ENCODE measurements at places on chromosomes 2 and 18.

DNA sequence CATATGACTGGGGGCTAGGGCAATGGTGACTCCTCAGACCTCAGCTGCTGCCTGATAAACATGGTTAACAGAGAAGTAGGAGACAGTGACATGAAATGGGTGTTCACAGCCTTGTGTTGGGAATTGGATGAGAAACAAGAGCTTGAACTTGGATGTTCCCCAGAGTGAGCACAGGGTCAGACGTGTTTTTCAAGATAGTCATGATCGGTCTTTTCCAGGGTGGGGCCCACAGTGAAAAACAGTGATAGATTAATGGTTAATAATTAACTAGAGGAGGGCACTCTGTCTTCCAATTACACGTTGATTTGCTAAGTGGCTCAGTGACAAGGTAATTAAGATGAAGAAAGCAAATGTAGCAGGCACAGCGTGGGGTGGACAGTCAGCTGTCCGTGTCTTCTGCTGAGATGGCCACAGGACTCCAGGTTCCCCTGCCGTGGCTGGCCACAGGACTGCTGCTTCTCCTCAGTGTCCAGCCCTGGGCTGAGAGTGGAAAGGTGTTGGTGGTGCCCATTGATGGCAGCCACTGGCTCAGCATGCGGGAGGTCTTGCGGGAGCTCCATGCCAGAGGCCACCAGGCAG is at the start of gene UGT1A3:
Gene UGT1A3 (plus strand): TSS at position 320 of the 579 bp plus-strand sequence. CDS start 85 bp downstream, at position 405.
- no peak for DNase-seq

DNA sequence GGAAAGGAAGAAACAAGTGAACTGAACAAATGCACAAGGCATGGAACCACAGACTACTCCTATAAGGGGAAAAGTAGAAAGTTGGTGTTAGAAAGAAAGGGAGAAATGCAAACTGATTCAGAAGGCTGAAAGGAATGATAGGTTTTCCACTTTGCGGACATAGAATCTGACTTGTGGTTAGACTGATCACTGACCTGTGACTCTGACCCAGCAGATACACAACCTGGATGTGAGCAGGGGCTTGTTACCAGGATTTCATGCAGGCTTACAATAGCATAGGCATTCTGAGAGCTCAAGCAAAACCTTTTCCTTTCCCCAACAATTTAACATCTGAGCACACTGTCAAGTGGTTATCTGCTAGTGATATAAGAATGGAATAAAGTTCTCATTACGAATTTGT is 237.0 kb upstream of the CDH20 start:
- no peak for DNase-seq

DNA sequence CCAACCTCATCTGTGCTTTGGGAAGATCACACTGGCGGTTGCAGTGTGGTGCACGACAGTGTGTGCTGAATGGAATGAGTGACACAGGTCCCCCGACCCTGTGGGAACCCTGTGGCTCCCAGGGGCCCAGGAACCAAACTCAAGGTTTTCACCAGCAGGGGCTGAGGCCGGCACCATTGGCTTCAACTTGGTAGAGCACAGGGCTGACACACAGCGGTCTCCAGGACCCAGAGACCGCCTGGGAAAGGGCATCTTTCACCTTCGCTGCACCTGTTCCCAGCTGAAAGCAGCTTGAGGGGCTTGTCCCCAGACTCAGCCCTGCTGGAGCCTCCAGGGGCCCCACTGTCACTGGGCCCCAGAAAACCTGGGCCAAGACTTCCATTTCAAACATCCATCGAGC is 59.0 kb upstream of the ODC1 start:
- no peak for DNase-seq

- DNase-seq: no peak
These were observed 33.3 kb upstream of the NCK2 start for GRCh38 chr2:105711394-105711793.

- no peak for DNase-seq
These were observed 178.4 kb upstream of the TPO start for GRCh38 chr2:1234731-1235308.

- DNase-seq: no peak
These were observed 19.4 kb upstream of the RNF138 start for GRCh38 chr18:32072321-32072720.

- DNase-seq: no peak
These were observed 240.0 kb downstream of the RND3 start for GRCh38 chr2:150247481-150247880.

- DNase-seq: no peak
These were observed 298.6 kb upstream of the FAM98A start for GRCh38 chr2:33897741-33898140.

DNA sequence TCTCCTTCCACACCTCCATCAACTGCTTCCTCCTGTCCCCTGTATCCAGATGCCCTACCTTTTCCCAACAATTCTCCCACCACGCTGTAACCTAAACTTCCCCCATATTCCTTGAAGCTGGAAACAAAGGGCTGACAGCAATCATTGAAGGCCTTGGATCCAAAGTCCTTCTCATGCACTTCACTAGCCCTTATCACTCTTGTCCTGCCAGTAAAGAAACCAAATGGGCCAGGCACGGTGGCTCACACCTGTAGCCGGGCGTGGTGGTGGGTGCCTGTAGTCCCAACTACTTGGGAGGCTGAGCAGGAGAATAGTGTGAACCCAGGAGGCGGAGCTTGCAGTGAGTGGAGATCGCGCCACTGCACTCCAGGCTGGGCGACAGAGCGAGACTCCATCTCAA is 11.9 kb upstream of the ADNP2 start:
- DNase-seq: no peak

DNA sequence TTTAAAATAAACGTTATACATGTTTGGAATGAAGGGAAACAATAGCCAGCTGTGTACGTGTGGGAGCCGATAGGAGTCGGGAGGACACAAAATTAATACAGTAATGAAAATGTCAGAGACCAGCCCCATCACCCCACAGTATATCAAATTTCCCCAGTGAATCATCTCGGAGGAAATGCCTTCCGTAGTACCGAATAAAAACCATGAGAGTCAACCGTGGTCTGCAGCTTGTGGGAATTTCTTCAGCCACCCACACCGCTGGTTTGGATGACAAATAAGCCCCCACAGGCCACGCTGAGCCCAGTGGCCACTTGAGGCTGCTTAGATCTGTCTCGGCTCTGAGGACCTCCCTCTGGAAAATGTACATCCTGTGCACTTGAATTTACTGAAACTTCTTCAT is 133.7 kb downstream of the COL6A3 start:
- no peak for DNase-seq

GRCh38 chr2:79971807-79972206 is 332.7 kb downstream of the LRRTM1 start:
- no peak for DNase-seq

GRCh38 chr2:64220265-64220664 is 76.0 kb upstream of the PELI1 start:
- DNase-seq: no peak

GRCh38 chr2:74499267-74499939 is at the start of gene LBX2:
Gene LBX2, minus strand, starts transcription at chr2:74499603. Its CDS starts 66 bp downstream, at chr2:74499537.
- DNase-seq: no peak

DNA sequence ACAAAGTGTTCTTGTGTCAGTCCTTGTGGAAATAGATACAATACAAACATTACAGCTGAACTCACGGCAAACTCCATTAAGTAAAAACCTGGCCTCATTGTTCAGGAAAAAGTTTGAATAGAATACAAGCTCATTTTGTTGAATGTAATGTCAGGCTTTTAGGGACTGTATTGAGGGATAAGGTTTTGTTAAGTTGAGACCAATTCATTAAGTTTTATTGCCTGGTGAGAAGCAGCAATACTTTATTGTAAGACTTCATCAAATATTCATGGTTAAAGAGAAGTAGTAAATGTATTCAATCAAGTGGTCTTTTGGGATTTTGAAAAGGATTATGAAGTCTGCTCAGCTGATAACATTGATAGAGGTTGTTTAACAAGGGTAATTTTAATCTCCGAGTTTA is 35.4 kb upstream of the METAP1D start:
- no peak for DNase-seq

- no peak for DNase-seq
These were observed 105.7 kb downstream of the RDH14 start for GRCh38 chr2:18454692-18455235.

DNA sequence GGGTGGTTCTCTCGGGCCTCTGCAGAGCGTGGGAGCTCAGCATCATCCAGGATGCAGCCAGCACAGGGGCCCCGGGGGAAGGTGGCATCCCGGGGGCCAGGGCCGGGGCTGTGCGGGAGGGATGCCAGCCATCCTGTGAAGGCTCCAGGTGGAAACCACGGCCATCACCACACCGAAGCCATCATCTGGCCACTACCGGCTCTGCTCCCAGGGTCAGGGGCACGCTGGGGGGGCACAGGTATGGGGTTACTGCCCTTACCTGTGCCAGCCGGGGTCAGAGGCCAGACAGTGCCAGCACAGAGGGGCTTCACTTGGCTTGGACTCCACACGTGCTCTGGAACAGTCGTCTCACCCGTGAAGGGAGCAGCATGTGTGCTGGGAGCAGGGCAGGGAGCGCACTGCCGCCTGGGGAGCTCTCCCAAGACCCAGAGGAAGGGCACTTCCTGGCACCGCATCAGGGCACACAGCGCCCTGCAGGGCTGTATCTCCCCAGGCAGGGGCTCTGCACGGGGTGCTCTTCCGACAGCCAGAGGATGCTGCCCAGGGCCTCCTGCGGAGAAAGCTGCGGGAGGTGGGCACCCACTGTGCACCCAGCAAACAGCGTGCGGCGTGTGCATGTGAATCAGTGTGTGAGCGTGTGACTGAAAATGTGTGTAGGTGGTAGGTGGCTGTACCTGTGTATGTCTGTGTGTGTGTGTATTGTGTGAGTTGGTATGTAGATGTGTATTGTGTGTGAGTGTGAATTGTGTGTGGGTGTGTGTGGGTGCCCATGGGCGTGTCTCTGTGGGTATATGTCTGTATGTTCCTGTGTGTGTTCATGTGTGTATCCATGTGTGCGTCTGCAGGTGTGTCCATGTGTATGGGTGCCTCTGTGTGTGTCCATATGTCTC is 75.0 kb downstream of the PTGR3 start:
- no peak for DNase-seq

GRCh38 chr2:8575834-8576423 is 105.9 kb upstream of the ID2 start:
- no peak for DNase-seq

DNA sequence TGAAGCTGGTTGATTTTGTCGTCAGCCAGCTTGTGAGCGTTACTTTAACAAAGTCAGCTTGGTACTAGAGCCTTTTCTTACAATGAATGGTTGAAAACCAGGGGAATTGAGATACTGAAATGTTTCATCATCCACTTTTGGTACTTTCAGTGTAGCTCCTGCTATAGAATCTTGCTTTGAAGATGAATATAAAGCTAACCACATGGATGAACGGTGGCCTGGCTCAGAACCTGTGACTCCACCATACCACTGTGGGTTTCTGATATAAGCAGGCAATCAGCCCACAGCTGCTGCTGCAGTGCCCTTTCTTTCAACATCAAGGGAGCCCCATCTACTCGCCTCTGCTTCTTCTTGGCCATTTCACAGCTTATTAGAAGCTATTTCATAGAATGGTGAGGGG is 53.2 kb upstream of the GPR45 start:
- no peak for DNase-seq

DNA sequence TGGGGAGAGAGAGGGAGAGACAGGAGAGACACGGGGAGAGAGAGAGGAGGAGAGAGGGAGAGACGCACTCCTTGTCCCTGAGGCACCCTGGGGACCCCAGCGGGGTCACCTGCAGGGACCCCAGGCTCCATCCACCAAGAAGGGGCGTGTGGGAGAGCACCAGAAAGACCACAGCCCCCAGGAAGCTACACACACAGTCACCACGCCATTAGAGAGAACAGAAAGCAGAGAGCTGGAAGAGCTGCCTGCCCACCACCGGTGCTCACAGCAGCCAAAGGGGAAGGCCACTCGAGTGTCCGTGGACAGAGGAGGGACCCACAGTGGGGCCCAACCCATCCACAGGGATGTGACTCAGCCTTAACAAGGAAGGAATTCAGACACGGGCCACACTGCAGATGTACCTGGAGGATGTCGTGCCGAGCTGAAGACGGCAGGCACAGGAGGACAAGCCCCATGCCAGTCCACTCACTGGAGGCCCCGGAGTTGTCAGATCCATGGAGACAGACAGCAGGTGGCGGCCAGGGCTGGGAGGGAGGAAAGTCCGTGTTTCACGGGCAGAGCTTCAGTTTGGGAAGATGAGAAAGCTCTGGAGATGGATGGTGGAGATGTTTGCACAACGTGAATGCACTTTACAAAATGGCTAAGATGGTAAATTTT is 11.5 kb upstream of the NFATC1 start:
- no peak for DNase-seq

DNA sequence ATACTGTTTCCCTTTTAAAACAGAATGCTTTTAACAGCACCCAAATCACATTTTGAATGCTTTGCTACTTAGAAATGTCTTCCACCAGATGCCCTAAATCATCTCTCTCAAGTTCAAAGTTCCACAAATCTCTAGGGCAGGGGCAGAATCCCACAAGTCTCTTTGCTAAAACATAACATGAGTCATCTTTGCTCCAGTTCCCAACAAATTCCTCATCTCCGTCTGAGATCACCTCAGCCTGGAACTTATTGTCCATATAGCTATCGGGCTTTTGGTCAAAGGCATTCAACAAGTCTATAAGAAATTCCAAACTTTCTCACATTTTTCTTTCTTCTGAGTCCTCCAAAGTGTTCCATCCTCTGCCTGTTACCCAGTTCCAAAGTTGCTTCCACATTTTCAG is 1374.5 kb upstream of the NXPH2 start:
- DNase-seq: no peak

- no peak for DNase-seq
These were observed 129.7 kb downstream of the TDRD15 start for GRCh38 chr2:21253311-21254027.

DNA sequence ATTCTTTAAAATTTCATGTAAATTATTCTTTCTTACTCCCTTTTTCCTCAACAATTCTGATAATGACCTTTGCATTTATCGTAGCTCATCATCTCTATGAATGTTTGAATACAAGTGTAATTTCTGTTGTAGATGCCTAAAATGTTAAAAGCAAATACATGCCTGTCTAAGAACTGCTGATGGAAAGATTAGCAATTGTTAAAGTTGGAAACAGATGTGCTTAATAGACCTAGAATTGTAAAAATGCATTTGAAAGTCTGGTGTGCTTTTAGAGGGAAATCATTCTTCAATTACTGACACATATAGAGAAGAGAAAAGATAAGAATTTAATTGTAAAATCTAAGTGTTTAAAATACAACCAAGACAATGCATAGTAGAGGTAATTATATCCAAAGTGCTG is 50.4 kb downstream of the CCDC102B start:
- DNase-seq: no peak

DNA sequence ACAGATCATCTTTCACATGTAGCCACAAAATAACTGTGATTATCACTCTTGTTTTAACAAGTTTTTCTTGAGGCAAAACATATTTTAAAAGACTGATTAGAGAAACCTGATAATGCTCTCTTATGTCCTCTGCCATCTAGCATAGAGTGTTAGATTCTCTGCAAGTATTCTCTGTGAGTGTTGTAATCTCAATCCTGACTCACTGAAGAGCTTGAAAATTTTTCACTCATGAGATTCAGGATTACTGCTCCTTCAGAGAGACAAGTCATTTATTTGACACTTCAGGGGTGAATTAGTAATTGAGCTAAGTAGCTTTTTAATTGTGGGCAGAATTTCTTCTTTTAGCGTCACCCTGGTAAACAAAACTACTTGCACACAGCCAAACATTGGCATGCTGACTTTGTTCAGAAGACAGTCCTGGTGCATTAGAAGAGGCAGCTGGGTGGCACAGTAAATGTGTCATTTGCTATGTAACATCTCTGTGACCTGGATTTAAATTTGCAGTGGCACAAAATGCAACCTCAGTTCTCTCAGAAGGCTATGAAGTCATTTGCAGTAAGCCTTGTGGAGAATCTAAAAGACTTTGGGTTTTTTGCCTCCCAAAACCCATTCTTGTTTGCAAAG is 172.9 kb downstream of the LRP1B start:
- DNase-seq: no peak

- DNase-seq: no peak
These were observed 51.2 kb downstream of the MAP3K20 start for GRCh38 chr2:173126819-173127218.

All from stimulated activated CD8-positive, alpha-beta memory T cell treated with anti-CD3 and anti-CD28 coated beads, Interleukin-7, amount 100 ng/mL, for 1 hour (primary cell).